Fibroblast of skin of abdomen (primary cell): ENCODE measurements at places on chromosomes 12 and 14.
A peak's percentile ranks its signal among the peaks of the same experiment; 100 is the strongest.

- DNase-seq: peak; percentile 45
These were observed 583.6 kb downstream of the GALC start for GRCh38 chr14:87409393-87409792.

- DNase-seq: no peak
These were observed 7.0 kb downstream of the BTG1 start for GRCh38 chr12:92138626-92139025.

- no peak for DNase-seq
These were observed 169.6 kb upstream of the FRMD6 start for GRCh38 chr14:51482102-51482501.

GRCh38 chr14:96821501-96821900, 24.3 kb downstream of the VRK1 start:
- DNase-seq: no peak

DNA sequence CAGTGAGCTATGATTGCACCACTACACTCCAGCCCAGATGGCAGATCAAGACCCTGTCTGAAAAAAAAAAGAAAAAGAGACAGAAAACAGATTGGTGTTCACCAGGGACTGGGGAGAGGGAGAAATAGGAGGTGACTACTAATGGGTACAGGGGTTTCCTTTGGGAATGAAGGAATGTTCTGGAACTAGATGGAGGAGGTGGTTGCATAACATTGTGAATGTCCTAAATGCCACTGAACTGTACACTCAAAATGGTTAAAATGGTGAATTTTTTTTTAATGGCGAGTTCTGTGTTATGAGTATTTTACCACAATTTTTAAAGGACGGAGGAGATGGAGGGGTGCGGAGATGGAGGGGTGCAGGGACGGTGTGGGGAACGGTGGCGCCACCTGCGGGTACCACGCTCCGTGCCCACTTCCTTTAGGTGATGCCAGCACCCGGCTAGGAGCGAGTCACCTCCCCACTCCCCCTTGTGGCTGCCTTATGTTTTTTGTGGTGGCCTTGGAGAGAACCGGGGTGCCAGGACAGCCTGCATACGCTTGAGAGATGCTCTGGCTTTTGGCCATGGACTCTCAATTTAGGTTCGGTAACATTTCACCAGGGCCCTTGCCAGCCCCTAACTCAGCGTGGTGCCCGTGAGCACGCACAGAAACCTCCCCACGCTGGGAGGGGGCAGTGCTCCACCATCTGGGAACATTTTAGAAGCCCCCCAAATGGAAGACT, 16.1 kb downstream of the UBC start:
- no peak for DNase-seq

GRCh38 chr14:31405599-31406232, 14.6 kb downstream of the HEATR5A start:
- no peak for DNase-seq

GRCh38 chr12:65229441-65229840, 49.0 kb upstream of the MSRB3 start:
- DNase-seq: peak; percentile 57

DNA sequence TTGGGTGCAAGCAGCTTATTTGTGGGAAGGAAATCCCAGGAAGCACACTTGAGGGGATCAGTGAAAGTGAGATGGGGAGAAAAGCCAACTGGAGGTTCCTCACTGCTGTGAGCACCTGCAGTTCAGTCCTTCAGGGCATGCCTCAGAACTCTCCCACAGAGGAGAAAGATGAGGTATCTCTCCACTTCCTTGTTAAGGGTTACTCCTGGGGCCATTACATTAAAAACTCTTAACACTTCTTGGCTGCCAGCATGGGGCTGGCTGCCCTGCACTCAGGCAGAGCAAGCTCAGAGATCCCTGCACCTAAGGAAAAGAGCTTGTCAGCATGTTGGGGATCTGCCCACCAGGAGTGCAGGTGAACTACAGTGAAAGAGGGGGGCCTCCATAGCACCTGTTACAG, 28.8 kb downstream of the FERMT2 start:
- no peak for DNase-seq

DNA sequence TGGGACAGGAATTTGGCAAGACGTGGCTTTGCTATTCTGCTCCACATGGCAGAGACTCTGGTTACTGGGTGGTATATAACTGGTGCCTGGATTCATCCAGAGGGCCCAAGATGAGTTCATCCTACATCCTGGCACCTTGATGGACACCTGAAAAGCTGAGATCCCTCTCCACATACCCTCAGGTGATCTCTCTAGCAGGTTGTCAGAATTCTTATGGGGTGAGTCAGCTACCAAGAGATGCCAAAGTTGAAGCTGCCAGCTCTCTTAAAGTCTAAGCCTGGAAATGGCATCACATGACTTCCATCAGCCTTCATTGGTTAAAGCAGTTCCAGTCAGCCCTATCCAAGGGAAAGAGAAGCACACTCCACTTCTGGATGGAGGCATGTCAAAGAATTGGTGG, 300.7 kb upstream of the SEL1L start:
- DNase-seq: no peak

DNA sequence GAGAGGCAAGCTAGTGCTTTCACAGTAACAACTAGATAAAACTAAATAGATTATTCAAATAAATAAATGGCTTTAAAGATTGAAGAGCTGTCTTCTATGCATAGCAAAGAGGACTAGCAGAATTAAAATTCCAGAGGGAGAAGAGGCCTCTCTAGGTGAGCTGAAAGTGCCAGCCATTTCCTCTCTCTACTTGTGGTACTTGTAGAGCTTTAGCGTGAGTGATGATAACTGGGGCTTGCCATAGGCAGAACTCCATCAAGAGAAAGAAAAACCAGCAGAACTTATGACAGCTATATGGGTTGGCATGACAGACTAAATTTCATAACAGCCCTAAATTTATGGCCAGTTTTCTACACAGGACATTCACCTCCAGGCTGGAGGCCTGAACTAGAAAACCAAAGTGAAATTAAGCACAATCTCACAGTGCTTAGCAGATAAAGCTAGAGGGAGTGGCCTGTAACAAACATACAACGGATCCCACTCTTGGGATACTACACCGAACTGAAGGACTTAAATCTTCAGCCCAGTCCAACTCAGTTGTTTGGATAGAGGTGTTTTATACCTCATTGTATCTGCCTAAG, 11.0 kb downstream of the SPTLC2 start:
- DNase-seq: no peak

GRCh38 chr12:24534622-24535021, 414.3 kb downstream of the BCAT1 start:
- no peak for DNase-seq

GRCh38 chr14:37974421-37974820, 233.3 kb upstream of the SSTR1 start:
- peak; percentile 2 for DNase-seq

DNA sequence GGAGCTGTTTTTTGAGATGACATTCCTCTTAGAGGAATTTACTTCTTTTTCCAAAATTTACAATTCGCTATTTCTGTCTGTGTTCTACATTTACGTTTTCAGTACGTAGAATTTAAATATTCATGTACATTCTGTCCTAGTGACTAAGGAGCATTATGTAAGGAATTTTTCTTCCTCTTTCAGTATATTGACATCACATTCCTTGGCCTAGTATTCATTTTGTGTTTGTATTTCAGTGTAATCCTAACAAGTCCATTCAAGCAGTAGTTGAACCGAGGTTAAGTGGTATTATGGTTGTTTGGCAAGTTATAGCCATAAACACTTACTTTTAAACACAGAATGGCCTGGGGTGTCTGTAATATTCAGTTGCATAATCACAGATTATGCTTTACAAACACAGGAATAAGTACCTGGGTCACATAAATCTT, 465.2 kb downstream of the PCNX1 start:
- peak; percentile 85 for DNase-seq

DNA sequence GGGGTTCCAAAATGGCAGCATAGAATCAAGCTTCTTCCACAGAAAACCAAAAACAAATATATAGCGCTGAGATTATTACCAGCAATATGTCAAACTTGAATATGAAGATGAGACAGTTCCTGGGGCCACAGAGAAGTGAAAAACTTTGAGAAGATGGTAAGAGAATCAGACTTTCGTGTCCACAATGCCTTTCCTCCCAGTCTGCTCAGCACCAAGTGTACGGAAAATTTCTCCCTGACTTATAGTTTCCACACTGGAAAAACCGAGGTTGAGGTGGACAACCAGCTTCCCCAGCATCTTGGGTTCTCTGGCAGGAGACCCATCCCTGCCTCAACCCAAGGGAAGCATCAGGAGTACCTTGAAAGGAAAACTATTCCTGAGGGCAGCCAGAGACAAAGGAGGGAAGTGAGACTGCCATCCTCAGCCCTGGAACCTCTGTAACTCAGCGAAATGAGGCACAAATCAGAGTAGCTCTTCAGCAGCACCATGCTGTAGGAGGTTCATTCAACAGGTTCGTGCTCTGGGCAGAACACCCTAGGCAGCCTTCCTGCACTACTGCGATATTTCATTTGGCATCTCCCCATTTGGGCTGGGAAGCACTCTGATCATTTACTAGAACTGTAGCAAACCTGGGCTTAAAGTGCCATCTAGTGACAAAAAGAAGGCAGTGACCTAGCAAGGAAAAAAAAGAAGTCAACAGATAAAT, 52.4 kb upstream of the CAPRIN2 start:
- peak; percentile 77 for DNase-seq
